Astrocyte of the spinal cord (primary cell): ENCODE measurements at places on chromosomes 2 and 18.

- DNase-seq, result peak; percentile 13
Measured at GRCh38 chr2:14072338-14072737, 560.2 kb upstream of the LRATD1 start.

DNA sequence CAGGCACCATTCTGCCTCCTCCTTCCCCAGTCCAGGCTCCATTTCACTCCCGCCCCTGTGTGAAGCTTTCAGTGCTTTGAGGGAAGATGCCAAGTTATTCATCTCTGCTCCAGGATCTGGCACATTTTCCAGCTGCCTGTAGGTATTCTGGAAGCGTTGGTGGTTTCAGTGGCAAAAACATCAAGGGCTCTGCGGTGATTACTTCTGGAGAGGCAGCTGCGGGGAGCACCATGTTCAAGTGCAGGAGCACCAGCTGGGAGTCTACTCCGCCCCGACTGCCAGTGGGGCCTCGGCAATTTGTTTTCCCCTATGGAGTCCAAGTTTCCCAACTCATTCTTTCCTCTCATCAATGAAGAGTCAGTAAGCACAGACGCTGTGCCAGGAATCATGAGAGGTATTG is 211.7 kb downstream of the CLIP4 start:
- peak; percentile 67 for DNase-seq

- peak; percentile 65 for DNase-seq
Measured at GRCh38 chr2:62266433-62267038, 70.6 kb downstream of the B3GNT2 start.

DNA sequence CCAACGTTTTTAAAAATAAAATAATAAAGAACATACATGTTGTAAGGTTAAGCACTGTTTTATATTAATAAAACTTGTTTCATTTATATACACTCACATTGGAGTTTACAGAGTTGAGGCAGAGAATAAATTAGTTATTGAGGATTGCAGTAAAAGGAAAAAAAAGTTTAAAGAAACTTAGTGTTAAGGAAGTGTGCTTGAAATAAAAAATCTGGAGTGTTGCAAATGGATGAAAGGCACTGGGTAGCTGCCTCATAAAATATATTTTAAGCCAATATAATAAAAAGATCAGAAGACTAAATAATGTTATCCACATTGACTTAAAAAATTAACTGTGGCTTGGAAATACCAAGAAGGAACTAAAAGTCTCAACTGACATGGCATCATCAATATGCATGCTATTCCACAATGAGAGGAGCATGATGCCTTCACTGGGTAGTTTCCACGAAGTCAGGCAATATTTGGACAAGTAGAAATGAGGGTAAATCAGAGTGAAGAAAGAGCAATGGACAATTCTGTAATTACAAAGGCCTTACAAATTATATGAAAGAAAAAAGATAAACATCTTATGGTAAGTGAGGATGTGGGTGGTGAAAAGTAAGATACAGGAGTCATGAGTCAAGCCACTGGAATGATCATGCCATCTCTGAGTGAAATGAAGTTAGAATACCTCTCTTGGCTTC is 2.5 kb downstream of the GALNT3 start:
- peak; percentile 59 for DNase-seq

DNA sequence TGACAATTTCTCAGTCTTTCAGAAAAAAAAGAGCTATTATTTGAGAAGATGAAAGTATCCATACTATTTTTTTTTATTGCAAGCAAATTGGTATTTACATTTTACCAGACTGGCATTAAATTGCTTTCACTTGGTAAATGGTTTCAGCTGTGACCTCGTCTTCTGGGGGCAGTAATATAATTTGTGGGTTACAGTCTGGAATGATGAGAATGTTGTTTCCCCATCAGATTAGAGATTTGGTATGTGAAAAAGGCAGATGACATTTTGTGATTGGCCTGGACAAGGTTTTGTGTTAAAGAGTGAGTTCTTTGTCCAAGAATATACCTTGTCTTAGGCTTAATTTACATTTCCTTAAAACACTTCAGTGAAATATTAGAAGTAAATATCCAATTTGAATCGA is 390.1 kb upstream of the ST6GAL2 start:
- DNase-seq, result no peak

DNA sequence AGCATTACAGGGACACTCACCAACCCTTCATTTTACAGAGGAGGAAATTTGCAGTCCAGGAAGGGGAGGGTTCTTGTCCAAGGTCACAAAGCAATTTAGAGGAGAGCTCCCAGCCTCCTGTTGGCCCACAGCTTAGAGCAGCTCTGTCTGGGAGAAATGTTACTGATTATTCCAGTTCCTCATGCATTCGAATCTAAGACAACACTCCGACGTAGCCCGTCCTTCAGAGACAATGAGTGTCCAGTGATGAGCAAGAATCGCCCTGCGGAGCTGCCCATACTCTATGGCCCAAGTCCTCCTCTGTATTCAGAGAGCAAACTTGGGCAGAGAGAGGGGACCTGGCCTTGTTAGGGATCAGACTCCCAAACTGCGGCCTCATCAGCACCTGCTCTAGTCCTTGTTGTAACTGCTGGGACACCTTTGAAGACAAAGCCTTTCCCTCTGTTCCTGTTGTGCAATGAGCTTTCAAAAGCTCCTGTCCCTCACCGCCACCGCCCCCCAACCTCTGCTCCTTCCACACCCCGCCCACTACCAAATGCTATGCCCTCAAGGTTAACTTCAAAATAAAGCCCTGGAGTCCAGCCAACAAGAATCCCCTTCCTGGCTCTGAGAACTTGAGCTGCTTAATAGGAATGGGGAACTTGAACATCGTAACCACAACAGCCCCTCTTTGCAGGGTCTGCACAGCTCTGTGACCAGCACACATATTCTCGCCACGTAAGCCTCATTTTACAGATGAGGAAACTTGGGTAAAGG is 234.8 kb upstream of the SMAD2 start:
- no peak for DNase-seq

DNA sequence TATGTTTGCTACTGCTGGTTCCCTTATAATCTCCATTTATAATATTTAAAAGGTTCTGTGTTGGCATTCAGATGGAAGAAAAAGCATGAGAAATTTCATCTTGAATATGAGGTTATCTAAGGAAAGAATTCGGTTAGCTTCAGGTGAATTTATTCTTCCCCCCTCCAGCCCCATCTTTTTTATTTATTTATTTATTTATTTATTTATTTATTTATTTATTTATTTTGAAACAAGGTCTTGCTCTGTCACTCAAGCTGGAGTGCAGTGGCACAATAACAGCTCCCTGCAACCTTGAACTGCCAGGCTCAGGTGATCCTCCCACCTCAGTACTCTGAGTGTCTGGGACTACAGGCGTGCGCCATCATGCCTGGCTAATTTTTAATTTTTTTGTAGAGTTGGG is 95.5 kb upstream of the VWC2L start:
- DNase-seq, result no peak

DNA sequence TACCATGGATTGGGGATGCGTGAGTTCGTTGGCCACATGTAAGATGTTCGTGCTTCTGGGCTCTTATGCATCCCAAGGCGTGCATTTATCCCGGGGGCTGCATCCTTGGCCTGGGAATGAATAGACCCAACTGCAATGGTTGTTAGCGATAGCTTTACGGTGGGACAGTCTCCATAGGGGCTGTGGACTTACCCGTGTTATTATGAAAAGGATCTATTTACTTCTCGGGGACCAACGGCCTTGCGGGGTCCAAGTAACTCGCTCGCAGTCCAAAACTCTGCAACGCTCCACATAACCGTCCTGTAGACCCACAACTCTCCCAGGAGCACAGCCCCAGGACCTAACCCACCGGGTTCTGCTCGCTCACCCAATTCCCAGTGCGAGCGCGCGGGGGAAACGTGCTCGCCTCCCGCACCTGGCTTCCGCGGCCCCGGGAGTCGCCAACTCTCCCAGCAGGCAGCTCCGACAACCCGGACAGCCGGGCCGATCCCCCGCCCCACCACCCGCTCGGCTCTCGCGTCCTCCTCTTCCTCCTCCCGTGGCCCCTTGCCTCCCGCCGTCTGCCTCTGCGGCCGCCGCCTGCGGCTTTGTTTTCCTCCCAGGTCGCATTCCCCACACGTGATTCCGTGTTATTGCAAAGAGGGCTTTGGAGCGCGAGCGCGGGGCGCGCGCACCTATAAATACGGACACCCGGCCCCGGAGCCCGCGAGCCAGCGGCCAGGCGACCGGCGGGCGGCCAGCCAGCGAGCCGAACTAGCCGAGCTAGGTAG is at the start of gene CABLES1:
CABLES1 (plus strand) TSS at position 706 of the 770 bp plus-strand sequence. CDS start 278 bp downstream, outside the sequence.
- peak; percentile 73 for DNase-seq

- no peak for DNase-seq
Measured at GRCh38 chr2:190060626-190061025, 1.9 kb downstream of the MSTN start.

DNA sequence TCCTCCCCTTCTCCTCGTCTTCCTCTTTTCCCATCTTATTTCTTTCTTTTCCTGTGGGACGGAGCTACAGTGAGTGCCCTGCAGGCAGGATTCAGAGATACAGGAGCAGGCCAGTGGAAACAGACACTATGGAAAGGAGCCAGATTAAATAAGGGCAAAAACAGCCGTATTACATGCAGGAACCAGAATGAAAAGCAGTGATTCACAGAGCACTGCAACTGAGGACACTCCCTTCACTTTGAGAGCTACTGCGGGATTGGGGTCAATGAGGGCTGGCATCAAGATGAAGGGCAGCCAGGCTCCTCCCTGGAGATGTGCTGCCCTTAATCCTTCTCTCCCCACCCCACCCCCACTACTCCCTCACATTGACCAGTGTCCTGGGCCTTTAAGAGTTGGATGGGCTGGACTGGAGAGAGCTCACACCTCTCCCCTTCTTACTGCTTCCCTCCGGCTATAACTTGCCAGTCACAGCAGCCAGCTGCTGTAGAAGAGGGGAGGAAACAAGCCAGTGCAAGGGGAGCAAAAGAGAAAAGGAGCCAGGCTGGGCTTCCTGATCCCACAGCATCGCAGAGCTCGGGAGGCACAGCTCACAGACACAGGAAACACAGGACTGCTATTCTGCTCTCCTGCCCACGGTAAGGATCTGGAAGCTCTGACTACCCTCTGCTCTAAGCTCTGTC is at the start of gene PLCD4:
PLCD4 (plus strand) TSS at position 464 of the 680 bp plus-strand sequence. CDS start 7,841 bp downstream, outside the sequence.
- DNase-seq, result peak; percentile 74

DNA sequence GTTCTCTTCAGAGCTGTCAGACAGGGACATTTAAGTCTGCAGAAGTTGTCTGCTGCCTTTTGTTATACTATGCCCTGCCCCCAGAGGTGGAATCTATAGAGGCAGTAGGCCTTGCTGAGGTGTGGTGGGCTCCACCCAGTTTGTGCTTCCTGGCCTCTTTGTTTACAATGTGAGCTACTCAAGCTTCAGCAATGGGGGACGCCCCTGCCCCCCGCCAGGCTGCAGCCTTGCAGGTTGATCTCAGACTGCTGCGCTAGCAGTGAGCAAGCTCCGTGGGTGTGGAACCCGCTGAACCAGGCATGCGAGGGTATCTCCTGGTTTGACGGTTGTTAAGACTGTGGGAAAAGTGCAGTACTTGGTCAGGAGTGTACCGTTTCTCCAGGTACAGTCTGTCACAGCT is 24.0 kb upstream of the PAIP2B start:
- no peak for DNase-seq

DNA sequence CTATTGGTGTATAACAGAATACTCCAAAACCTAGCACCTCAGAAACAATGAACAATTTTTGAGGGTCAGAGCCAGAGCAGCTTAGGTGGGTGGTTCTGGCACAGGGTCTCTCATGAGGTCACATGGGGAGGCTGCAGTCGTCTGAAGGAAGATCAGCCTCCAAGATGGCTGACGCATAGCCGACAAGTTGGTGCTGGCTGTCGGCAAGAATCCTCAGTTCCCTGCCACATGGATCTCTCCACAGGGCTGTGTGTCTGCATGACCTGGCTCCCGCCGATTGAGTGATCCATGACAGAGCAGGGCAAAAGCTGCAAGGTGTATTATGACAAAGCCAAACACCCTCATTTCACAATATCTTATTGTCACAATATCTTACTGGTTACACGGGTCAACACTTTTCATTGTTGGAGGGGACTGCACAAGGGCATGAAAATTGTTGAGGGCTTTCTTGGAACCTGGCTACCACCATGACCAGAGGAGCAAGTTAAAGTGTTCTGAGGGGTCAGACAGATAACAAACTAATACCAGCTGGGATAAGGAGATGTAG is 4.2 kb downstream of the MYL12B start:
- DNase-seq, result no peak

GRCh38 chr2:198546122-198546521 is 741.7 kb downstream of the PLCL1 start:
- DNase-seq, result peak; percentile 1

- DNase-seq, result no peak
Measured at GRCh38 chr2:55912926-55913325, 10.7 kb downstream of the EFEMP1 start.

DNA sequence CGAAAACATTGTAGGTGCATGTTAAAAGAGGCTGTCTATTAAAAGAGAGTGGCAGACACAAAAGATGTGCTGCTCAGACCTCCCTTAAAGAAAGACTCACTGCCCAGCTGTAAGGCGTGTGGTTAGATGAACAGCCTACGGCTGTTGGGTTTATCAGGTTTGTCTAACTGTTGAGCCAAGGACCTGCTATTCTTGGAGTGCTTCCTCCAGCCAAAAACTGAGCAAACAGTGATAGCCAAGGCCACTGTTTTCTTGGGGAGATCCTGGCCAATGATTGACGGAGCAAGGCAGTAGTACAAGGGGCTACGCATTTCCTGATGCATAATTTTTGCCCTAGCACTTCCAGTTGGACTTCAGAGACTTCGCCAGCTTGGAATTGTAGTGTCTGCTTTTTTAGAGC is 1.4 kb upstream of the RAB3GAP1 start:
- no peak for DNase-seq

GRCh38 chr2:27509326-27509725 is 12.7 kb downstream of the GCKR start:
- DNase-seq, result peak; percentile 42

- peak; percentile 88 for DNase-seq
Measured at GRCh38 chr2:42084231-42084671, 36.4 kb downstream of the PKDCC start.

- DNase-seq, result no peak
Measured at GRCh38 chr2:104840893-104841585, 12.9 kb upstream of the POU3F3 start.

GRCh38 chr18:63244607-63245006 is 75.0 kb downstream of the BCL2 start:
- no peak for DNase-seq

GRCh38 chr2:94871226-94872087 is at the start of gene TEKT4:
TSS of gene TEKT4 (plus strand) at chr2:94871430. CDS start at chr2:94871580, 150 bp downstream.
- DNase-seq, result no peak

GRCh38 chr18:41940506-41941215 is 14.4 kb upstream of the PIK3C3 start:
- peak; percentile 90 for DNase-seq

DNA sequence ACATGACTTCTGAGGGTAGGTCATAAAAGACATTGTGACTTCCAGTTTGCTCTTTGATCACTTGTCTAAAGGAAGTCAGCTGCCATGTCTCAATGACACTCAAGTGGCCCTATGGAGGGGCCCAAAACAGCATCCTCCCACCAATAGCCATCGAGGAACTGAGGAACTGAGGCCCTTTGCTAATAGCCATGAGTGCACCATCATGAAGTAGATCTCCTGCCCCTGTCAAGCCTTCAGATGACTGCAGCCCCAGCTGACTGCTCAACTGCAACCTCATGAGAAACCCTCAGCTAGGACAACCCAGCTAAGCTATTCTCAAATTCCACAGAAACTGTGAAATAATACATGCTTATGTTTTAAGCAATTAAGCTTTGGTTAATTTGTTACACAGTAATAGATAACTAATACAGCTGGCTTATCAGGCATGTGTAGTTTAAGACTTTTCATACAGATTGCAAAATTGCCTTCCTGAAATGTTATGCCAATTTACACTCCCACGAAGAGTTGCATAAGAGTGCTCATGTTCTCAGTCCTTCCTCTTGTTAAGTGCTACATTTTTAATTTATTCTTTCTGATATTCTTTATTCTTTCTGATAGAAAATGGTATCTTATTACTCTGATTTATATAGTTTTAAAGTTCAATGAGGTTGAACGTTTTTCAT is 105.6 kb upstream of the NDUFV2 start:
- no peak for DNase-seq

- DNase-seq, result no peak
Measured at GRCh38 chr18:69636529-69637301, 236.0 kb downstream of the DOK6 start.
